ENCODE measurements at places on chromosomes 13 and 19. TPM values are rescaled to one million over a fixed set of nuclear protein-coding genes. Genes with fewer than 3 reads are reported as not detected.

ADGRE1 gene
- polyA plus RNA-seq, result not detected

ZNF761 gene
- polyA plus RNA-seq, result 6.8 TPM

GJA3 gene
- 0.07 TPM for polyA plus RNA-seq

ZNF541 gene
- not detected for polyA plus RNA-seq

CADM4 gene
- 4.3 TPM for polyA plus RNA-seq

DZIP1 gene
- 0.88 TPM for polyA plus RNA-seq

SIGLEC10 gene
- not detected for polyA plus RNA-seq

ZNF546 gene
- polyA plus RNA-seq, result 0.52 TPM

PRRG2 gene
- polyA plus RNA-seq, result 5.3 TPM

ZNF180 gene
- 1.4 TPM for polyA plus RNA-seq

RASAL3 gene
- 0.04 TPM for polyA plus RNA-seq

LRG1 gene
- polyA plus RNA-seq, result 3.5 TPM

FXYD1 gene
- polyA plus RNA-seq, result 0.14 TPM

PNMA8A gene
- polyA plus RNA-seq, result 0.24 TPM

B3GNT3 gene
- 3.6 TPM for polyA plus RNA-seq

All from keratinocyte (primary cell).